ENCODE measurements at places on chromosomes 4 and X. TPM values are rescaled to one million over a fixed set of nuclear protein-coding genes. Genes with fewer than 3 reads are reported as not detected.
A peak's percentile ranks its signal among the peaks of the same experiment; 100 is the strongest.

GRCh38 chrX:20432048-20432447 lies 165.3 kb upstream of the RPS6KA3 start:
- no peak for DNase-seq

DNA sequence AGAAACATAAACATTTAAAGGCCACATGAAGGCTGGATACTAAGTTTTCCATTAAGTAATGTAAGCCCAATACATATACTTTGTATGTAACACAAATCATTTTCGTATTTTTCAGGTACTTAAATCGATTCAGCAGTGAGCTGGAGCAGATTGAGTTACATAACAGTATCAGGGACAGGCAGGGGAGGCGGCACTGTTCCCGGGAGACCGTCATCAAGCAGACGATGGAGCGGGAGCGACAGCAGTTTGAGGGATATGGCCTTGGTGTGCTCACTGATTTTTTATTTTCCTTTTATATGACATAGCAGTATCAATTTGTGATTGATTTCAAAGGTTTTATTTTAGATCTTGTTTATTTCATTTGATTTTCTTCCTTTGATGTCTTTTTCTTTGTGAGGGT lies 20.7 kb downstream of the TMA16 start:
- no peak for DNase-seq

GRCh38 chrX:123607806-123608205 lies 125.0 kb downstream of the THOC2 start:
- DNase-seq: no peak

DNA sequence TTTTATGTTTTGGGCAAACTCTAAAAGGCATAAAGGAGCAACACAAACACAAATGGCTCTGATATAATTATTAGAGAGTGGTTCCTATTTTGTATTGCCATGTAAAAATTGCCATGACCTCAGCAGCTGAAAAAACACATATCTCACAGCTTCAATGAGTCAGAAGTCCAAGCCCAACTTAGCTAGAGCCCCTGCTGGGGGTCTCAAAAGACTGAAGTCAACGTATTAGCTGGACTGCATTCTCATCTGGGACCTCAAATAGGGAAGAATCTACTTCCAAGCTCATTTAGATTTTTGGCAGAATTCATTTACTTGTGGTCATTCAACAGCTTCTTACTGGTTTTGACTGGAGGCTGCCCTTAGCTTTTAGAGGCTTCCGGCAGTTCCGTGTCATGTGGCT lies 47.4 kb downstream of the FREM3 start:
- DNase-seq: peak; percentile 50

DNA sequence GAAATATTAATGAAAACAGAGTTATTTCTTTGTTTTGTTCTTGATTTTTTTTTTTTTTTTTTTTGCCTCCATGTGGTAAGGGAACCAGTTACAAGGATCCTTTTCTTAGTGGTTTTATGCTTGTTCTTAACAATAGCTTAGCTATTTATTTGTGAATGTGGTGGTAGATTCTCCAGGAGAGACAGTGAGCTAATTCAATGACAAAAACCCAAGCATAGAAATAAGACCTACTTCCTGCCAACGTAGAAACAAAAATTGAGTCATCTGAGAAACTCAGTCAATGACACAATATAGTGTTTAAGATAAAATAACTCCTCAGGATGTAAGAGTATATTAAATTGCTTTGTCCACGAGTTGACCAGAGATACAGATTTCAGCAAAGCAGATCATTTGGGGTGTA lies 863.8 kb upstream of the PABPC4L start:
- DNase-seq: no peak

- DNase-seq: no peak
Observed at GRCh38 chrX:15781961-15782699, 8.2 kb upstream of the ZRSR2 start.

DNA sequence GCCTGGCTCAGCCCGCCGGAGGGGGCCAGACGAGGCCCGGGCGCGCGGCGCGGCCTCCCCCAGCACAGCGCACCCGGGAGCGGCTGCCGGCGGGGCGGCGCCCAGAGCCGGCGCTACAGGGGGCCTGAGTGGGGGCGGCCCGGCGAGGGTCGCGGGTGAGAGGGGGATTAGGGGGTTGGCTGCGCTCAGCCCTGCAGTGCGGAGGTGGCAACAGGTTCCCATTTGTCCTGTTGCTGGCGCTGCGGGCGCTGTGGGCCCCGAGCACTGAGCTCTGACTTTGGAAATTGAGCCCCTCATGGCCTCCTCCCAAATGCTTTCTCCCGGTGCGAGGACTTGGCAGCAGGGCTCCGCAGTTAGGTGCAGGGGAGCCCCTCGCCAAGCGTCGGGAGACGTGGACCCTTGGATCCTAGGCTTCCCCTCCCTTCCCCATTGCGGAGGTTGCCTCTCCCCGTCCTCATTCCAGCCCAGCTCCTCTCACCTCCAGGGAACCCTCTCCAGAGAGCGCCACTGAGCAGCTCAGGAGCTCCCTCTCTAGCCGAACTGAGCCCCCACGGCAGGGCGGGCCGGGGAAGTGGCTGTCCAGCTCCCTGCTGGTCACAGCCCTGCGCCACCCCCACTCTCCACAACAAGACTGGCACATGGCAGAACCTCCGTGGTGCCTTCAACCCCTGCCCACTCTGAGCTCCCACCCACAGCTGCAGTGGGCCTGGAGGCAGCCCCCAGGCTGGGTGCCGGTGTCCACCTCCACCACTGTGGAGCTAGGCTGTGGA lies 2.5 kb upstream of the DUSP9 start:
- no peak for DNase-seq

- DNase-seq: no peak
Observed at GRCh38 chr4:135177321-135177720, 975.7 kb upstream of the PABPC4L start.

- DNase-seq: no peak
Observed at GRCh38 chr4:110483516-110483915, 7.6 kb downstream of the ENPEP start.

GRCh38 chr4:156633847-156634246 lies 337.8 kb downstream of the PDGFC start:
- no peak for DNase-seq

GRCh38 chr4:8644966-8645752 lies 52.6 kb downstream of the CPZ start:
- DNase-seq: no peak

- no peak for DNase-seq
Observed at GRCh38 chrX:5771441-5771840, 457.2 kb downstream of the NLGN4X start.

DNA sequence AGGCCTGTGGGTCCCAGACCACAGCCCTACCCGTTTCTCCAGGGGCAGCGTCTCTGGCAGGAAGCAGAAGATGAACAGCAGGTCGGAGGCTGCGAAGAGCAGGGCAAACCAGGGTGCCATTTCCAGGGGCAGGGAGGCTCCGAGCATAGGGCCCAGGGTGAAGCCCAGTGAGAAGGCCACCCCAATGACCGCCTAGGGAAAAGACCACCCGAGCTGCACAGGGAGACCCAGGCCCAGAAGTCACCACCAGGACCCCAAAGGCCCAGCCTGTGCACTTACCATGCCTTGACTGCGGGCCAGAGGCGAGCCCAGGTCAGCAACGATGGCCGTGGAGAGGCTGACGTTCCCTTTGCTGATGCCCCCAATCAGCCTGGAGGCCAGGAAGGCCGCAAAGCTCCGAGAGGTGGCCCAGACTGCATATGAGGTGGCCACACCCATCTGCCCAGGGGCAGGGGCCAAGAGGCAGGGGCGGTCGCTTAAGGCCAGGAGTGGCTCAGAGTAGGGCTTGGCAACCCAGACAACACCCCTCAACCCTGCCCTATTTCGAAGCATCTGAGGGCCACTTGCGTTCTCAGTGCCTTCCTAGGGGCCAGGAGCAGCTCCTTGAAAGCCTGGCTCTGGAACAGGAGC lies 30.8 kb downstream of the NOP14 start:
- DNase-seq: no peak

Gene USP27X
- 3.7 TPM for total RNA-seq

Gene PABPC1L2B
- not detected for total RNA-seq

Gene CD38
- total RNA-seq: 22.0 TPM

Gene SLC4A4
- total RNA-seq: 0.17 TPM

Gene TFE3
- 22.8 TPM for total RNA-seq

Gene CXorf49
- not detected for total RNA-seq

Gene DNAAF6
- total RNA-seq: not detected

Gene XAGE1A
- not detected for total RNA-seq

Gene UGT2B11
- total RNA-seq: not detected

Gene SOD3
- not detected for total RNA-seq

Data from dermis blood vessel endothelial cell (primary cell).